Effector memory CD4-positive, alpha-beta T cell (primary cell): ENCODE measurements at places on chromosomes 1 and 21.

GRCh38 chr1:243489681-243490546 lies 234.1 kb downstream of the SDCCAG8 start:
- DNase-seq, result no peak

DNA sequence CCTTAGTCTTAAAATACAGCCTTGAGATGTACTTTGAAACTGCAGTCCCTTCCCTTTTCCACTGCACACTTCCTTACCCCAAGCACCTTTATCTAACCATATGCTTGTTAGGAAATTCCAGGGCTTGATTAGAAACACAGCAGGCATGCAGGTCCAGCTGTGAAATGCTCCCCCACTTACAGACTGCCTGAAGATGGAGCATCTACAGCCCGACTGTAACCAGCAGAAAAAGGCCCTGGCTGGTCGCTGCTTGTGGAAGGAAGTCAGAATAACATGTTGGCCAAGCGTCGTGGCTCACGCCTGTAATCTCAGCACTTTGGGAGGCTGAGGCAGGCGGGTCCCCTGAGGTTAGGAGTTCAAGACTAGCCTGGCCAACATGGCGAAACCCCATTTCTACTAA lies 37.2 kb downstream of the VN1R5 start:
- no peak for DNase-seq

DNA sequence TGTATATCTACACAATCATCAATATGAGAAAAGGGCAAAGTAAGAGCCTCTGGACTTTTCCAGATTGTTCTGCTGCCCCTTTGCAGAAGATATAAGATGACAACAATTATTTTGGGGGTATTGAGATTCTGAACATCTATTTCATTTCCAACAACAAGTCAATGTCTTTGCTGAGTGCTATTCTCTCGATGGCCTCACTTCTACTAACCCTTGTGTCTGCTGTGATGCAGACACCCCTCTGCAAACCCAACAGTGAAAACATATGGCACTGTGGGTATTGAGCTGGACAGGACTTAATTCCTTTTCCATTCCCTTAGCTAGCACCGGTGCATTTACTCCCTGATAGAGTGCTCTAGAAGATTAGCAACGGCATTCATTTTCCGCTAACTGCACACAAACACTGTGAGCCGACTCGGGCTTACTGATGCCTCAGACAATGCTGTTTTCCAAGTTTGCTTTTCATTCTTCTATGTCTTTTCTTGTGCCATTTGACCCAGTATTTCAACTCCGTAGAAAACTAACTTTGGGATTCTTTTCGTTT lies 33.4 kb upstream of the SMYD2 start:
- DNase-seq, result no peak

GRCh38 chr21:25625036-25625435 lies 14.0 kb upstream of the JAM2 start:
- DNase-seq, result no peak

GRCh38 chr1:179327679-179328078 lies 34.1 kb downstream of the SOAT1 start:
- no peak for DNase-seq

- no peak for DNase-seq
Observed at GRCh38 chr1:96214982-96215381, 506.6 kb upstream of the PTBP2 start.

DNA sequence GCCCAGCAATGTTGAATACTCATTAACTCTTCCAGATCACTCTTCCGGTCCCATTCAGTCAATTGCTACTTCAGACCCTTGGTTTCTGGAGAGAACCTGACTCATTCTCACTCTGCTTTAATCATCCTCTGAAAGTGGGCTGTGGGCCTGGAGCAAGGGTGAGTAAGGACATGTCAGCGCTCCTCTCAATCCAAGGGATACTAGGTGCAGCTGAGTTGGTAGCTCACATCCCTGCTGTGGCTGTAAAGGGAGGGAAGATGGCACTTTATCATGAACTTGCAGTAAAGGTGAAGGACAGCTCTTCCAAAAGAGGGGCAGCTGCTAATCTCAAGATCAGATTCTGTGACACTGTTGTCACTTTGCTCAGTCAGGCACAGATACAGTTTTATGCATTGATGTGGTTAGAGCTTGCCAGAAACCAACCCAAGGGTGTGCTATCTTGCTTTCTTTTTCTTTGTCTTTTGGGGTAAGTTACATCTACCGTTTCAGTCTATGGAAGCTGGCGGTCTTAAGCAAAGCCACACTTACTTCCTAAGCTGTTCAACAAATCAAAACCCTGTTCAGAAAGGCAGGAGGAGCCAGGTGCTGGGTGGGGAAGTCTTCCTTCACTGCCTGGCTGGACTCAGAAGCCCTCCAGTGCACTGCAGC lies 26.5 kb upstream of the NTPCR start:
- peak; percentile 6 for DNase-seq

DNA sequence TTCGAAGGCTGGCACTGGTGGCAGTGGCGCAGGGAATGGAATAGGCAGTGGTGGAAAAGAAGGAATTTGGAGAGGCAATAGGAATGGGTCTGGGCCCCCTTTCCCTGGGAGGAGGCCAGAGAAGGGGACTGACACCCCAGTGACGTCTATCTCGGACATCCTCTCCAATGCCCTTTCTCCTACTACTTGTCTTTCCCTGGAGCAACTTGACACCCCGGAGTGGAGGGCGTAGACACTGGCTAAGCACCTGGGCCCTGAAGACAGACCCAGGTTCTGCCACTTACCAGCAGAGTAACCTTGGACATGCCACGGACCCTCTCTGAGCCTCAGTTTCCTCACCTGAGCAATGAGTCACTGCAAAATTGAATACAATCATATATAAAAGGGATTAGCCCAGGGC lies 86.8 kb downstream of the CAMK2N1 start:
- DNase-seq, result no peak

GRCh38 chr21:33089395-33090119 lies 19.6 kb downstream of the OLIG1 start:
- DNase-seq, result no peak

DNA sequence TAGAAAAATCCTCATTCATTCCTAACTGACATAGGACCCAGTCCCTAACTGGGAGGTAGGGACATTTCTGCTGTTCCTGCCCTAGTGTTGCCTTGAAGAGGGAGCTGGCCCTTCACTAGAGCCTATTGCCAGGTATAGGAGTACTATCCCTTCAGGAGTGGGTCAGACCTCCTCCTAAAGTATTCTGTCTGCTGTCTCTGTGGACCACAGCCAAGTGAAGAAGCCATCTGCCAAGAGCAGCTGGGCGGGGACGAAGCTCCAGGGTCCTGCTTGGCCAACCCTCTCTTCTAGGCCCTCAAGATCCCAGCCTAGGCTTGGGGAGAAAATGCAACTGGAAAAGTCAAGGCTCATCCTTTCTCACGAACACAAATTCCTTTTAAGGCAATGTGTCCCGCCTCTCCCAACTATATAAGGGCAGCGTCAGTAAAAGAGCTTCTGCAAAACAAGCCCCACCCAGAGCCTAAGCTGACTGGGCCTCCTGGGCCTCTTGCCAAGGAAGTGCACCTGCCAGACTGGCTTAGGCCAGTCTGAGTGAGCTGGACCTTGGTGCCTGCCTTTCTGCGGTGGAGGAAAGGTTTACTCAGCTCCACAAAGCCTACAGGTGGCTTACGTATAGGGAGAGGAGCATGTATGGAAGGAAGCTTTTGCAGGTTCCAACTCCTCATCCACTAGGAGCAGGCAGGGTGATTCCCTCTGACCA lies 638 bp upstream of the TUFT1 start:
- DNase-seq, result peak; percentile 20

DNA sequence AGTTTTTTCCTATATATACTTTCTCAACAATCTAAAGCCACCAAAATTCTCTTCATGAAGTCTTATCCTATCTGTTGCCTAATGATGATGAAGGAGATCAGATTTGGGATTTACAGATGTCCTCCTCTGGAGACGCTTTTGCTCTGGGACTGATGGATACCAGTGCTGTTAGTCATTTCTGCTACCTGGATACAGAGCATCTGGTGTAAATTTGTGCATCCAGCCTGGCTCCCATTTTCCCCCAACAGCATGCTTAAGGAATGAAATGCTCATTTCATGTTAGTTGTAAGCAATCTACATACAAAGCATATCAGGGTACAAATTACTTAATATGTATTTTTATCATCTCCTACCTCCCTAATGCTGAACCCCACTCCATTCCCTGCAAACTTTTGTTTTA lies 57.7 kb downstream of the HNRNPR start:
- DNase-seq, result no peak

DNA sequence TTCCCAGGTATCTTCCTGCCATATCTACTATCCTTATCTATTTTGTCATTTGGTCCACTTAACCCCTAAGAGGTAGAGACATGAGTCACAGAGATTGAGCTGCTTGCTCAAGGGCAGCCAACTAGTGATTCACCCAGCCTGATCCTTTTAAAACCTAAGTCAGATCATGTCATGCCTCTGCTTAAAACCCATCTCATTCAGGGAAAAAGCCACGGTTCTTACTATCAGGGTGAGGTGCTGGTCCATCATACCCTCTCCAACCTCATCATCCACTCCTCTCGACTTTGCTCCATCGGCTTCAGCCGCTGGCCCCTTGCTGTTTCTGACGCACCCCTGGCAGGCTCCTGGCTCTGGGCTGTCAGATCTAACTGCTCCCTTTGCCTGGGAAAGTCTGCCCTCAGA lies 14.4 kb upstream of the PPP1R15B start:
- no peak for DNase-seq

DNA sequence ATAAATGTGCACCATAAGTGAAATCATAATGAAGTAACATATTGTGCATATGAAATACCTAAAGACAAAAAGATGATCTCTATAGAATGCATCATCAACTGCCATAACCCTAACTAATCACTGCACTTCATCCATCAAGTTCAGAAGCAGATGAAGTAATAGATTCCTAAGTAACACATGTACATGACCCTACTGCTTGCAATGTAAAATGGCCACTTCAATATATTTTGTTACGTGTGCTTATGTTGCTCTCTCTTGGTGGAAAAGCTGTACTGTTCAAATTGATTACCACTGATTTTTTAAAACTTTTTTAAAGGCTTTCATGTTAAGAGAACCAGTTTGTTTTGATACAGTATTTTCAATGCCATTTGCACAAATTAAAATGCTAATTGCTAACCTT lies 141.8 kb downstream of the TTLL7 start:
- DNase-seq, result no peak

DNA sequence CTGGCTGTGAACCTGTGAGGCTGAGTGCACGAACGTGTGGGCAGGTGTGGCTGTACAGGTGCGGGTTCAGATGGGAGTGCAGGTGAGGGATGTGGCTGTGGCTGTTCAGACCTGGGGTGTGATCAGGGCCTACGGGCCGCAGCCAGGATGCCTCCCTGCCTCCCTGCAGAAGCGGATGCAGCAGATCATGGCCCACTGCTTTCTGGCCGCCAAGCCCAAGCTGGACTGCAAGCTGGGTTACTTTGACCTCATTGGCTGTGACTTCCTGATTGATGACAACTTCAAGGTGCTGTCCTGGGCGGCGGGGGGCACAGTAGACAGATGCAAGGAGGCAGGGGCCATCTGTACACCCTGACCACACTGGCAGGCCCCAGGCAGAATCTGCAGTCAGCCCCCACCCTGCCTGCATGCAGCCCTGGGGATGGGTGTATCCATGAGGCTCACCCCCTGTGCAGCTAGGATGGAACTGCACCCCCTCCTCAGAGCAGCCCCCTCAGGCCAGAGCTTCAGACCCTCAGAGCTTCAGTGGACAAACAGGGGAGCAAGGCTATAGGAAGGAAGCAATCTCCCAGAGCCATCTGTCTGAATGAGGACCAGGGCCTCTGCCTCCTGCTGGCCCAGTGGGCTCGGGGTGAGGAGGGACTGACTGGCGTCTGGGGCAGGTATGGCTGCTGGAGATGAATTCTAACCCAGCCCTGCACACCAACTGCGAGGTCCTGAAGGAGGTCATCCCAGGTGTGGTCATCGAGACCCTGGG lies 9.8 kb downstream of the TNFRSF18 start:
- no peak for DNase-seq

DNA sequence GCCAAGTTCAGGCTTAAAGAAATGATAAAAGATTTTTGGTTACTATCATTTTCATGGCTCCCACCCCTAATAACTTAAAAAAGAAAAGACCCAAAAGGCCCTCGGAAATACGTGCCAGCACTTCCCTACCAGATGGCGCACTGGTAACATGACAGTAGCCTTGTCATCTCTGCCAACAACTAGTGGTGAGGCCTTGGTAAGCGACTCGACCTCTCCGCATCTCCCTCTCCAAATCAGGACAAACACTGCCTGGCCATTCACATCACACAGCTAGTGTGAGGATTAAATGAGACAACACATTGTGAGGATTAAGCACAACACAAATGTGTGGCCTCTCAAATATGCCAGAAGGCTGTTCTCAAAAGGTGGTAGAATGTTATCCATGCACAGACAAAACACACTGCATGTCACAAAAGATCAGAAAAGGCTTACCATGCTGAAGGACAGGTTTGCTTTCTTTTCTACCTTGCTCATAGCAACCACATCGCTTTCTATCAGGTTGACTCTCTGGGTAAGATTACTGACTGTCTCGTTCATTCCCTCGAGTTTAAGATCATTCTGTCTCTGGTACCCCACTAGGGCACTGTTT lies 16.4 kb downstream of the TEX38 start:
- DNase-seq, result no peak

DNA sequence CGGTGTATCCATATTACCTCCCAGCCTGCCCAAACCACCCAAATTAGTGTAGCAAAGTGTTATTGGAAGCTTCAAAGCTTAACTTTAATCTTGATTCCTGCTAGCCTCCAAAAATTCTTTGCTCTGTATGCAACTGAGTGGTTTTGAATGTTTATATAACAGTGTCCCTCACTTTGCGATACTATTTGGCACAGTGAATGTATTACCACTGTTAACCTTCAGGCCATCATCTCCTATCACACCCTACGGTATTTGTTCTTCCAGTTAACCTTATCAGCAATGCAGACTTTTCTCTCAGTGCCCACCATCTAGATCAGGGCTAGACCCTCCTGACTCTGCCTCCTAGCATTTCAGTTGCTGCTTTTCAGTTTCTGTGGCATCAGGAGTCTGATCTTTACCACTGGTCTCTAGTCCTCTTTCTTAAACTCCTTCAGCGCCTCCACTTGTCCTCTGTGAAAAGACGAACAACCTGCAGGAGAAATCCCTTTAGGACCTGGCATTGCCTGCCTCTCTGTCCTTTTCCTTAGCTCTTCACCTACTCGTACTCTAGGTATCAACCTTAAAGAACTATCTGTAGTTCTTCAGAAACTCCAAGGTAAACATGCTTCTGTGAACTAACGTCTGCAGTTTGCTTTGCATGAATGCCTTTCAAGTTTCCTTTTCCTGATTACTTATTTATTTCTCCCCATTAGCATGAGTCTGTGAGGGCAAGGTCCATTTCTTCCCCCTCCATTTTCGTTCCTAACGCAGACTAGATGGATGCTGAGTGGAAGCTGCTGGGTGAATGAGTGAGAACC lies 71.7 kb downstream of the SNX7 start:
- no peak for DNase-seq

DNA sequence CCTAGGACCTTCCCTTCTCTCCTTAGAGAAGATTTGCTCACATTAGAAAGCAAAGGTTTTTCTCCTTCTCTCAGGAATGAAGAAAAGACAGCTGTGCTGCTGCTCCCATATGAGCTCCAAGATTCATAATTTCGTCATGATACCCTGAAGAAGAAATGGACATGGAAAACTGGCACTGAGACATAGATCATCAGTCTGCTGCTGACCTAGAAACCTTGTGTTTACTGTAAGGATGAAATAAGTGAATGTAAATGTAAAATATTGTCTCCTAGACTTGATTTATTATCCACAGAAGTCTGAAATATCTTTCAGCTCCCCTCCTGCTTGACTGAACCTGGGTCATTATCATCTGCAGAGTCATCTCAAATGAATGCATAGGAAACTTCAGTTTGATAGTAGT lies 77.9 kb downstream of the ZC3H11B start:
- no peak for DNase-seq

- peak; percentile 9 for DNase-seq
Observed at GRCh38 chr1:100927276-100927675, 31.4 kb downstream of the SLC30A7 start.

- DNase-seq, result no peak
Observed at GRCh38 chr1:151578941-151579340, 32.9 kb upstream of the SNX27 start.
